A549 treated with CORT108297 at 1 μM for 4 hours (cell line): ENCODE measurements at places on chromosomes 7 and 10. TPM values are rescaled to one million over a fixed set of nuclear protein-coding genes. Genes with fewer than 3 reads are reported as not detected.

OPN4 gene
- not detected in 5 replicates for total RNA-seq

ARMC3 gene
- 0.55 to 0.95 TPM (median 0.77 TPM) in 5 replicates for total RNA-seq

LLCFC1 gene
- not detected in 5 replicates for total RNA-seq

PITX3 gene
- 0.37 to 0.51 TPM (median 0.43 TPM) in 5 replicates for total RNA-seq
